ENCODE measurements at places on chromosomes 16 and 17. TPM values are rescaled to one million over a fixed set of nuclear protein-coding genes. Genes with fewer than 3 reads are reported as not detected.
A peak's percentile ranks its signal among the peaks of the same experiment; 100 is the strongest.

GAST gene
- total RNA-seq, result not detected

SPATA22 gene
- 1.4 TPM for total RNA-seq

KRTAP1-5 gene
- total RNA-seq, result not detected

GPR179 gene
- total RNA-seq, result not detected

MYH8 gene
- not detected for total RNA-seq

SOCS1 gene
- total RNA-seq, result 6.4 TPM

SLFN14 gene
- total RNA-seq, result not detected

CAVIN1 gene
- total RNA-seq, result 643 TPM

DNA sequence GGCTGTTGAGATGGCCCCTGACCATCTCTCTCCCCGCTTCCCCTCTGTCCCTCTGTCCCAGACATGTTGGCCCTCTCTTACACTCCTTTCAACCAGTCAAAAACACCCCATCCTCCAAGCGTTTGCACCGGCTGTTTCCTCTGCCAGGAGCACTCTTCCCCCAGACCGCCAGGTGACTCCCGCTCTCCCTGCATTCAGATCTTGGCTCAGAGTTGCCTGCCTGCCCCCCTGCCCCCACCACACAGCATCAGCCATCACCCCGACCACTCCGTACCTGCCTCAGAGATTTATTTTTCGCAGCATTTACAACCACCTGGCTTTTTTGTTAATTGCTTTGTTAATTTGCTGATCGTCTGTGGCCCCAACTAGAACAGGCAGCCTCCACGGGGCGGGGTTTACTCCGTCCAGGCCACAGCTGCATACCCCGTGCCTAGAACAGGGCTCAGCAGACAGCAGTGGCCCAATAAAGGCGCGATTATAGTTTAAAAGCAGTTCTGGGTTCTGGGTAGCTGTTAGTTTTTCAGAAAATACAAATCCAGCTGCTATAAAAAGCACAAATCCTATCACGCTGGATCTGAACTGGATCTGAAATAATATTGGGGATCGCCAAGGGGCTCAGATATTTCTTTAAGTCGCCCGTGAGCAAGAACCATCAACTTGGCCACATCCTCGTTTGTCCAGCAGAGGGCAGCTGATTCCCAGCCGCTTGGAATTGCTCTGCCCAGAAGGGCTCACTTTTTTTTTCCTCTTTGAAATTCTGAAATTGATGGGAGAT lies 173.6 kb downstream of the IRF8 start:
- peak; percentile 86 for DNase-seq

DNA sequence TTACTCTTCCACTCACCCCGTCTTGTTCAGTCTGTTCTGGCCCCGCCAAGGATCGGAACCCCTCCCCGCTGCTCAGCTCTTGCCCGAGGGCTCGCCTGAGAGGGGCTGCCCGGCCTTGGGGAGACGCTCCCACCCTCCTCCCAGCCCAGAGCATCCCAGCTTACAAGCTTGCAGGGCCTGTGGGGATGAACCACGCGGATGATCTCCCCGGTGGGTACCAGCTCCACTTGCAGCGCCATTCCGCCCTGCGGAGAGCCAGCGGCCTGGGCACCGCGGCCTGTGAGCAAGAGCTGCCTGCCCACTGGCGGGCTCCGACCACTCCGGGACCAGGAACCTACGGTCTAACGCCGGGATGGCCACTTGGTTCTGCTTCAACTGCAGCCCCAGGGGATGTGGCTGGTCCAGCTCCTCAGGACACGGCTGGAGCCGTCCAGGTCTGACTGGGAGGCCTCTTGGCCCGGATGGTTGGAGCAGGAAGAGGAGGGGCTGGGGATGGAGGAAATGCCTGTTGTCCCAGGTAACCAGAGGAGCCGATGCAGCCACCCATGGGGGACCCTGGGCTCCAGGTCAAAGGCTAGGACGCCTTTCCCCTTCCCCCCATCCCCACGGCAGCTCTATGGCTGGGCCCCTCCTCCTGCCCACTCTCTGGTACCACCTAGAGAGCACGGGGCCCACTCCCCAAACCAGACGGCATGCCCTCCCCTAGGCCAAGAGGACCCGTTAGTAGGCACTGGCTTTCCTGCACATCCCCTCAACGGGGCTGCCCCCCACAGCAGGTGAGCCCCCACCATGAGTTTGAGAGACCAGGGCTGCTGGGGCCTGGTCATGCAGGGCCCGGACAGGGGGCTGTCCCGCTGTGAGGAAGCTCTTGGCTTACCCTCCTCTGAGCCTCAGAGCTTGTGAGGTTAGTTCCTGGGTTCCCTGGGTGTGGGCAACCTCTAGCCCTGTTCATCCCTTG lies at the start of gene MYO1C:
TSS of gene MYO1C (minus strand) at position 438 of the 958 bp plus-strand sequence. CDS start at position 239, 199 bp downstream.
- DNase-seq, result peak; percentile 82

GRCh38 chr17:82036634-82037091 lies 834 bp downstream of the DCXR start:
- DNase-seq, result no peak

DNA sequence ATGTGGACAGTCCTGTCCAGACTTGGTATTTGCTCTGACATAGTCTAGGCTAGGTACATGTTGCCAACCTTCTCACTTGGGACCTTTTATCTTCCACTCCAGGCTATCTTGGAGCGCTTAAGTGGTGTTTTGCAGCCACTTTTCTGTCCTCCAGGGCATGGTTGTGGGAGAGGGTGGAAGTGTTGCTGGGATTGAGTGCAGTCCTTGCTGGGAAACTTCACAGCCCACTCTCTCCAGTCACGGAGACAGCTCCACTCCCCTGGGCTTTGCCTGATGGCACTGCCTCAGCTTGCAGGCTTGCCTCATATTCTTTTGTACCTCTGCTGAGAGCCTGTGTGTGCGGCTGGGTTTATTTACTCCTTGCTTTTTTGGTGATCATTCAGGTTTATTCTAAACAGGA lies 17.4 kb downstream of the RPA1 start:
- no peak for DNase-seq

DNA sequence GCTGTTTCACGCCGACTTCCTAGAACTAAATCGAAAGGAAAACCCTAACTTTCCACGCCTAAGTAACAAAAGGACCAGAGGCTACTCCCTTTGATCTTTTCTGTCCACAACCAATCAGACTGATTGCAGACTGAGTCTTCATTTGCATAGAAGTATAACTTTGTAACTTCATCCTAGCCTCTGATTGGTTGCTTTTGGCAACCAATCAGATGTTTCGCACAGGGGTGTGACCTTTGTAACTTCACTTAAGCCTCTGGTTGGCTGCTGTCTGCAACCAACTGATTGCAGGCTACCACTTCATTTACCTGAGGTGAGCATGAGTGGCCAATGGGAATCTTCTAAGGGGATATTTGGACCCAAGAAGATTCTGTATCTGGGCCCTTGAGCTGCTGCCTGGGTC lies 17.4 kb upstream of the ICAM2 start:
- DNase-seq, result no peak

DNA sequence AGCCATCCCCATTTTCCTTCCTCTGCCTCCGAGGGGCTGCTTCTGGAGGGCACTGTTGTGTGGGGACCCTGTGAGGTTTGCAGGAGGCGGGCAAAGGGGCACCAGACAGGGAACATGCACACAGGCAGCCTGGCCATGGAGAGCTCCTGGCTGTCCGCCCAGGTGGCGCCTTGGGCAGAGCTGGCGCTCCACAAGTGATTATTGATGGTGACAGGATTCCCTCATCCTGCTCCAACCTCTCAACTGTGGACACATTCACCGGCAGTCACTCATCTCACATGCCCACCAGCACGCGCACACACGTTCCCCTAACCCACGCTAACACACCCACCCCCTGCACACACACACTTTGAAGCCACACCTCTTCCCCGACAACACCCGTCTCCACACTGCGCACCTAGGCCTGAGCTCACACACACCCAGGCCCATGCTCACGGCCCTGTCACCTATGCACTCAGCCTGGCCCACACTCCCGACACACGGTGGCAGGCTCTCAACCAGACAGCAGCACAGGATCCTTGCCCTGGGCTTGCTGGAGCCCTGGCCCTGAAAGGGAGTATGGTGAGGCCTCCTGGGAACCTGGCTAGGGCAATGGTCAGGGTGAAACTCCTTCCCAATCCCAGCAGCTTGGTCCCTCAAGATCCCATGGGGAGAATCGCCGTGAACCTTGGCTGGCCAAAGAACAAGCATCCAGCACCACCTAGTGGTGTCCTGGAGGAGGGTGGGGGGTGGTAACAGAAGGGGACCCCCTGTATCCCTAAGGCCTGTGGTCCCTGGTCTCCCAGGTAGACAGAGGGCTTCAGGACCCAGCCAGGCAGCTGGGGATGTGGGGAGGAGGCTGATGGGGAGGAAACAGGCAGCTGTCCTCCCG lies 3.6 kb downstream of the PNMT start:
- DNase-seq, result no peak

DNA sequence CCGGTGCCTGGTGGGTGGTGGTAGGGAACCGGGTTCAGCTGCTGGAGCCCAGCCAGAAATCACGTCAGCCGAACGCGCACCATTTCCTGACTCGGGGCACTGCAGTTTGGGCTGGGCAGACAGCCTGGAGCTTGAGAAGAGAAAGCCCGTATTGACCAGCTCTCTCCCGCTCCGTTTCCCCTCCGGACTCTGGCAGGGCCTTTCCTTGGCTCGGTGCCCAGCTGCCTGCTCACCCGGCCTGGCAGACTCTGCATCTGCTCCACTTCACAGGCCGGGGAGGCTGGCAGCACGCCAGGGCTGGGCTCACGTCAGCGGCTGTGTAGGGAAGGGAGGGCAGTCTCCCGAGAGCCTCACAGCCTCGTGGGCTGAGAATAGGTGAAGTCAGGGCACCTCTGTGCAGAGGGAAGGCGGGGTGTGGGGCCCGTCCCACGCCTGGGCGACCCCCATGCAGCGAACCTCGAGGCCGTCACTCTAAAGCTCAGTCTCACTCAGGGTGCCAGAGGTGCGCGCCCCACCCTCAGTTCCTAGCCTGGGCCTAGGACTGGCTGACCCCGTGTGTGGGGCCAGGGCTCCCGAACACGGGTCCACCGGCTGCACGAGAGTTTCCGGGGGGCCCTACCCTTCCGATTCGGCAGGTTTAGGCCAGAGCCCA lies 59.1 kb downstream of the OR1D5 start:
- peak; percentile 100 for DNase-seq

GRCh38 chr16:74760007-74760767 lies 14.4 kb downstream of the FA2H start:
- no peak for DNase-seq

- DNase-seq, result peak; percentile 21
Measured at GRCh38 chr17:41536741-41537613, 8.9 kb upstream of the KRT19 start.
